ENCODE measurements at places on chromosomes 7 and 10.

GRCh38 chr7:75536491-75536890 is 44.4 kb downstream of the SPDYE5 start:
- DNase-seq: no peak

DNA sequence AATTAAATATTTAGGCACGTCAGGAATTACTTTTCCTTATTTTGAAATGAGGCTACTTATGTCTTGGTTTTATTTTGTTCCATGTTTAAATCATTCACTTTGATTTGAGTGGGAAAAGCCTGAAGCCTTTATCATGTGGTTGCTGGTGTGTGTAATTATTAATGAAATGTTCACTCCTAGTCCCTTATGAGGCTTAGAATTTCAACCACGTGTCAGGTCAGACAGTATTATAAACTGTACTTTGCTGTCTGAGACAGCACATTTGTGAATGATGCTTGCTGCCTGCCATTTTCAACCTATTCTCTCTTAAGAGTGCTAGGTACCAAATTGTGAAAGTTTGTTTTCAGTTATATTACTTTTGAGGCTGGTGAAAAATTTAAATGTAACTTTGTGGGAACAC is 58.9 kb downstream of the COL17A1 start:
- DNase-seq: no peak

GRCh38 chr7:148304456-148304855 is 286.1 kb upstream of the C7orf33 start:
- no peak for DNase-seq

GRCh38 chr10:114877301-114877644 is 55.7 kb downstream of the FHIP2A start:
- no peak for DNase-seq

DNA sequence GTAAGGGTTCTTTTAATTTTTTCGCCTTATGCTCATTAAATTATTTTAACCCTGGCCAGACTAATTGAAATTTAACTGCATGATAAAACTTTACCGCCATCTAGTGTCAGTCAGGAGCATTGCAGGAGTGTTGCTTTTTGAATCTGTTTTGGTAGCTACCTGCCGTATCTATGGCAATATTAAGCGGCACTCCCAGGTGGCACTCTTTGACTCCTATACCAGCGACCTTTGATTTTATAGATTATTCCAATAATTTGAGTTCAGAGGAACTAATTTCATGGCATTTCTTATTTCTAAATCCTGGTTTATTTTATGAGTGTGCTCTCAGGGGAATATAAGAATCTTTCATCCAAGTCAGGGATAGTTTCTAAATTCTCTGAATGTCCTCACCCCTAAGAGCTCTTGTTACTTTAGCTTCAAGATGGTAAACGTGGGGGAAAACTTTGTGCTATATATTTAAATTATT is 198.9 kb downstream of the REEP3 start:
- DNase-seq: no peak

GRCh38 chr7:66921918-66922486 is 977 bp downstream of the TMEM248 start:
- peak; percentile 12 for DNase-seq

GRCh38 chr7:101555269-101555920 is 73.7 kb downstream of the MYL10 start:
- DNase-seq: no peak

DNA sequence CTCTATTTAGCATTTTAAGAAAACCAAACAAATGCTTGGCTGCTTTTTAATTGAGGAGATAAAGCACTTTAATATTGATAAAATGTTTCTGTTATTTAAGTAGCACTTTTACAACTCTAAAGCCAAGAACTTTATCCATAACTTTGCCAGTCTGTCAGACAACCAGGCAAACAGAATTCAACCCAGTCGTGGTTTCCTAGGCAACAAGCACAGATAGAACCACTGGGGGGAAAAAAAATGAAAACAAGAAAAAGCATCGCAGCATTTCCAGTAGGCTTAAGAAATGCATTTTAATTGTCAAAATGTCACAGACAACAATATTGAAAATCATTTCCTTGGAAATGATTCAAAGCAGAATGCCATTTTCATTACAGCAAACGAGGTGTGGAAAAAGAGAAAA is 323.4 kb downstream of the PARD3 start:
- DNase-seq: no peak

GRCh38 chr7:11450281-11450680 is 381.7 kb downstream of the THSD7A start:
- DNase-seq: no peak

DNA sequence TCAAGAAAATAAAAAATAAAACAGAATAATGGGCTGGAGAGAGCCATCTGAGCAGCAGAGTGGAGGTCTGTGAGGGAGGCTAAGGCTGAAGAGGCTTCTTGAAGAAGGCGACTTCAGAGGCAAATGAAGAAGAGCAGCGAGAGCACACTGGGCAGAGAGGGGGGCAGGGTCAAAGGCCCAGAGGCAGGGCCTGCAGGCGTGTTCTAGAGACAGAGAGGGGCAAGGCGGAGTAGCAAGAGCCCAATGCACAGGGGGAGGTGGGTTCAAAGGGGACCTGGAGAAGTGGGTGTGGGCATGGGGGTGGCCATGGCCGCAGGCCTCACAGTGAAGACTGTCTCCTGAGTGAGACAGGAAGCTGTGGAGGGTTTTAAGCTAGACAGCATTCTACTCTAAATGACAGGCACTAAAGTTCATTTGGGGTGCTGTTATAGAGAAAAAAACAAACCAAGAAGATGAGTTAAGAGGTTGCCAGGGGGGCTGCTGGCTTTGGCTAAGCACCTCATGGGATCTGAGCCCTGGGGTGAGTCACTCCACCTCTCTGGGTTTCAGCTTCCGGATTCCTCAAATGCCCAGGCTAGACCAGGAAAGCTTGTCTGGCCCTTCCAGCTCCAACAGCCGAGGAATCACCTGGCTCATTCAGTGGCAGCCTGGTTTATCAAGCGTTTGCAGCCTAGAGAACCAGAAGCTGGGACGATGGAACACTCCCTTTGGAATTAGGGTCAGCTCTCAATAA is 81.7 kb downstream of the DLG5 start:
- no peak for DNase-seq

GRCh38 chr7:84900215-84900614 is 286.6 kb downstream of the SEMA3D start:
- DNase-seq: no peak

DNA sequence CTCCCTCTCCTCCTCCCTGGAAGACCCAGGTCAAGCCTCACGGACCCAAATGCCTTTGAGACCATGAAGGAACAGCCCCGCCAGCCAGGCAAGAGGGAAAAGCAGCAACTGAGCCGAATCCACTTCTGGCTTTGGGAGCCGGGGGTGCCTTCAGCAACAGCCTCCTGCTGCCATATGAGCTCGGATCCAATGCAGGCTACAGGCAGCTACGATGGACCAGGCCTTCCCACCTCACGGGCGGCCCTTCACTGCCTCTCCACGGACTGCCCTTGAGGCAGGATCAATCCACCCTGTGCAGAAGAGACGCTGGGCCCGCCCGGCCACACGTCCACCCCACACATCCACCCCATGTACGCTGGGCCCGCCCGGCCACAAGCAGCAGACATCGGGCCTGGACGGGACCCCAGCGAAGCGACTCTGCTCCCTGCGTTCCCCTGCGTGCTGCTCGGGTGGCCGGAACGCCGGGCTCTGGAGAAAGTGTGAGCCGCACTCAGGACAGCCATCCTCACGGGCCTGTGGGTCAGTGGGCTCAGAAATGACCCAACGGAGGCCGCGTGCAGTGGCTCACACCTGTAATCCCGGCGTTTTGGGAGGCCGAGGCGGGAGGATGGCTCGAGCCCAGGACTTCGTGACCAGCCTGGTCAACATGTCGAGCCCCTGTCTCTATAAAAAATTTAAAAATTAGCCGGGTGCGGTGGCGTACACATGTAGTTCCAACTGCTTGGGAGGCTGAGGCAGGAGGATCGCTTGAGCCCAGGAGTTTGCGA is 82.0 kb downstream of the FOXL3 start:
- no peak for DNase-seq

DNA sequence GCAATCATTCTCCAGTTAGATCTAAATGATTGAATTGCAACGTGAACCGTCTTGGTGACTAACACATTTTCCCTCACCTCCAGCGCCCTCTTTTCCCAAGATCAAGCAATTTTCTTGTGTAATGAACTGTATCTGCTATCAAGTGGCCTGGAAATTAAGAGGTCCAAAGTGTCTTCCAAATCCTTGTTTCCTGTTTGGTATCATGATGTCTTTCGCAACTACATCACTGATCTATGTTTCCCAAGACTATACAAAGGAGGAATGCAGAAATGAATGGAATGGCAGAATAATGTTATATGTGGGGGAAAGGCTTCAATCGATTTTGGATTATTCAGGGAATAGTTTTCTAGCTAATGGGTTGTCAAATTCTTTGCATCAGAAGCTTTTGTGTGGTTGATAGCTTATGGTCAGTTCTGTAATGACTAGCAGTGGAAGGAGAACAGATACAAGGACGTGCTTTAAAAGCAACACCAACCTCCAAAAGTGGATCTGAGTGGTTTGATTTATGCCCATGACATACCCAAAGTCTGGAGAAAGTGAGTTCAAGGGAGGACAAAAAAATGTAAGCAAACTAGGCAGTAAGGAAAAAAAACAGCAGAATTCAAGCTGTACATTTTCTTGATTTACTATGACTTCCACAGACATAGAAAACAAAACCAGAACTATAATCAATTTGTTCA is 14.6 kb upstream of the ZEB1 start:
- no peak for DNase-seq

DNA sequence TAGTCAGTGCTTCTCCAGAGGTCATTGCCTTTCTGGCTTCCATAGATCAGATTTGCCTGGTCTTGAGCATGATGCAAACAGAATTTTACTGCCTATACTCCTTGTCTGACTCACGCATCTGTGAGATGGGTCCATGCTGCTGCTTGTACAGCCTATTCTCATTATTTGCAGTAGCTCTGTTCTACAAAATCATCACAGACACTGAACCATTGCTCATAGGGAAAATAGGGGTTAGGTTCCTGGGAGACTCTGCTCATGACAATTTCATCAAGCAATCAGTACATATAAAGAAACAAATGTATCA is 7.4 kb upstream of the CREB3L2 start:
- DNase-seq: no peak

GRCh38 chr10:127553417-127553816 is 4.3 kb downstream of the NPS start:
- no peak for DNase-seq

- no peak for DNase-seq
Observed at GRCh38 chr10:42769673-42770072, 12.9 kb upstream of the BMS1 start.

Measured in CD8-positive, alpha-beta memory T cell (primary cell).